Fibroblast of villous mesenchyme (primary cell): ENCODE measurements at places on chromosomes 3 and 15.

GRCh38 chr3:58307639-58308215 lies 1.4 kb downstream of the HTD2 start:
- DNase-seq, result peak; percentile 70

GRCh38 chr3:55089211-55089610 lies 161.4 kb upstream of the LRTM1 start:
- peak; percentile 26 for DNase-seq

GRCh38 chr15:39419651-39420050 lies 161.2 kb upstream of the THBS1 start:
- DNase-seq, result no peak

DNA sequence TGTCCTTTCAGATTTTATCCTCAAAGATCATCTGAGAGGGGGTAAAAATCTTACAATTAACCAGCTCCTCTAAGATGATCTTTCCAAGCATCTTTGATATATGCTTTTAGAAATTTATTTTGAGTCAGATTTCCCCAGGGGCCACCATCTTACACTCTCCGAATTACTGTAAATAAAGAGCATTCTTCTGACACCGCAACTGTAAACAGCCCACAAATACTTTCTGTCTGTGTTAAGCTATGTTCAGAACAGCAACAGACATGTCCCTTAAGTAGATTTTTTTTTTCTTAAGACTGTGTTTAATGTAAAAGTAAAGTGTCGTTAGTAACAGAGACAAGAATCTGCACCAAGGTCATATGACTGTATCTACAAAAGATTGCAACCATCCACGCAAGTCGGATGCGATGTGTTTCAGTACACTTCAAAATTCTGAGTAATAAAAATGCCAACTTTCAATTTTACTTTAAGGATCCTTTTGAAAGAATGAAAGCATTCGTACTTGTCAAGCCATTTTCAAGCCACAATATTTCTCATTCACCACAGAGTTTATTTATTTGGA lies 159.0 kb upstream of the KCNH8 start:
- DNase-seq, result no peak

DNA sequence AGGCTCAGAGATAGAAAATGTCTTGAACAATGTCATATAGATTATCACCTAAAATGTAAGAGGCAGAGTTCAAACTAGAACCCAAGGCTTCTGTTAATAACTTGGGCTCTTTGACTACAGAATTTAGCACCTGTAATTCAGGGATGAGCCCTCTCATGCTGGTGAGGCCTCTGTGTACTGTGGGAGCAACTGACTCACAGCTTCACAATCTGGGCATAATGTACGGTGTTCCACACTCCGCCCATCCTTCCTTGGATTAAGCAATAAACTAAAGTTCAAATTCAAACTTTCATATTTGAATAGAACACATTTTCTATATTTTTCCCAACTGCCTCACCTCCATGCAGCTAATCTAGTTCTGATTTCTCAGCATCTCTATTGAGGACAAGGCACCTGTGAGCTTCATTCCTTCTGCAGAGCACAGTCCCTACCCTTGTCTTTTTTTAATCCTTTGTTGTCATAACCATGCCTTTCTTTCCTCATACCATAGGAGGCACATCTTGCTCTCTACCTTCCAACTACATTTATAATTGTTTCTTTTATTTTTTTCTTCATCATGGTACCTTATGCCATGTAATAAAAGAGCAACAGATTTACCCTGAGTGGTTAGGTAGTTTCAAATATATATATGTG lies 392.1 kb downstream of the NLGN1 start:
- no peak for DNase-seq

- DNase-seq, result no peak
Observed at GRCh38 chr3:56383092-56383491, 85.2 kb downstream of the ERC2 start.

- DNase-seq, result no peak
Observed at GRCh38 chr3:193655831-193656433, 62.9 kb downstream of the OPA1 start.

- DNase-seq, result peak; percentile 16
Observed at GRCh38 chr3:150790629-150791028, 27.7 kb upstream of the SIAH2 start.

GRCh38 chr3:47151836-47152235 lies 12.1 kb downstream of the SETD2 start:
- no peak for DNase-seq

DNA sequence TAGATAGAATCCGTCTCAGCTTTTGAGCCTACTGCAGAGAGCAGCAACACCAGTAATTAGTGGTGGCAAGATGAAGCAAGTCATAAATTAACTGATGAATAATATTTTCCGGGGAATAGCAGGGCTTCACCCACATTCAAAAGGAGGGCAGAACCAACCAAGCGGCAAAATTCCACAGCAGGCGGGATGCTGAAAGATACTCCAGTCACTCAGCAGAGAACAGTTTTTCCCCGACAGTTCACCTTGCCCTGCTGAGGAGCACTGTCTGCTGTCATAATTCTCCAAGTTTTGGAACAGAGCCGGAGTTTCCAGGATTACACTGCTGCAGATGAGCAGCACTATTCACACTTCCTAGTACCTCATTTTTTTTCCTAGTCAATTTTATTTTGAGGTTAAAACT lies 274.7 kb downstream of the CD47 start:
- no peak for DNase-seq

DNA sequence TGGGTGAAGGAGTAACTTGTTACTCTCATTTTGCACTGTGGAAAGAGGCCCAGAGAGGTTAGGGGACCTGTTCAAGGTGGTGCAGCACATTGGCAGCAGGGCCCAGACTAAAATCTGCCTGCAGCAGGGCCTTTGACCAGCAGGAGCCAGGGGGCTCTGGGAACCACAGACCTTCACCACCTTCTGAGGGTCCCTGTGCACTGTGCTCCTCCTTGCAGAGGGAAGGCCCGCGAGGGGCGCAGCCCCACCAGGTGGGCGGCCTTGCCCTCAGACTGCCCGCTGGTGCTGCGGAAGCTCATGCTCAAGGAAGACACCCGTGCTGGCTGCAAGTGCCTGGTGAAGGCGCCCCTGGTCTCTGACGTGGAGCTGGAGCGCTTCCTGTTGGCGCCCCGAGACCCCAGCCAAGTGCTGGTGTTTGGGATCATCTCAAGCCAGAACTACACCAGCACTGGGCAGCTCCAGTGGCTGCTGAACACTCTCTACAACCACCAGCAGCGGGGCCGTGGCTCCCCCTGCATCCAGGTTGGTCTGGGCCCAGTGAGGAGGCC lies 61.5 kb upstream of the FGD5 start:
- DNase-seq, result no peak

- no peak for DNase-seq
Observed at GRCh38 chr3:72590732-72591221, 257.5 kb downstream of the SHQ1 start.

GRCh38 chr3:83956431-83956830 lies 1002.4 kb upstream of the CADM2 start:
- DNase-seq, result no peak

DNA sequence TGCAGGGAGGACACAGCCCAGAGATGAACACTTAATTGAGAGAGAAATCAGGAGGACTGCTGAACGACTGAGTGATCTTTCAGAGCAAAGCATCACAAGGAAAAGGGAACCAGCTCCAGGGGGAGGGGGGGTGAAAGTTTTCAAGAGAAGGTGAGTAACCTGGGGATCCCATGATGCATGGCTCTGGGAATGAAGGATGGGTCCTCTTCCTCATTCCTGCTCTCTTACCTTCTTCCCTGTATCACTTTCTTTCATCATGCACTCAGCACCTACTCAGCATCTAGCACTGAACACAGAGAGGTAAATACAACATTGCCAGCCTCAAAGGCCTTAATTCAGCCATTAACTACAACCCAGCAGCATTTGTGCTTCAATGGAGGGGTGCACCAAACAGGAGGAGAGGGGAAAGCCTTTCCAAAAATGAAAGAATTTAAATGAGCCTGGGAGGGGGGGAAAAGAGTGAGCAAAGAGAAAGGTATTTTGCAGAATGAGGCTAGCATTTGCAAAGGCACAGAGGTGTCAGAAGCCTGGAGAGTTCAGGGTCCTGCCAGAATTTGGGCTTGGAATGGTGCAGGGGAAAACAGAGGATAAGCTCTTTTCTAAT lies 427.4 kb downstream of the FOXP1 start:
- no peak for DNase-seq

- peak; percentile 51 for DNase-seq
Observed at GRCh38 chr3:99751649-99752048, 66.0 kb upstream of the CMSS1 start.

GRCh38 chr3:146598535-146598934 lies 6.6 kb downstream of the PLSCR5 start:
- DNase-seq, result no peak
